ENCODE measurements at places on chromosomes 5 and 9.

GRCh38 chr5:174315471-174315870 is 270.0 kb downstream of the NSG2 start:
- no peak overlapping the region for H3K4me3 ChIP-seq
- no peak overlapping the region for H3K27ac ChIP-seq
- DNase-seq = no peak
- no peaks in the 10 kb centered on the region for H3K36me3 ChIP-seq
- peaks cover 25% of the 10 kb centered on the region for H3K27me3 ChIP-seq

- H3K36me3 ChIP-seq = 0 out of 2 replicates have a peak, but pooled peaks cover 2% of the 10 kb centered on the region
- no peaks in the 10 kb centered on the region for H3K27me3 ChIP-seq
- H3K27ac ChIP-seq = peak overlapping the region; percentile 96
- H3K4me1 ChIP-seq = peaks cover 39% of the 10 kb centered on the region
- H3K4me3 ChIP-seq = peak overlapping the region; percentile 98
These were observed 1.0 kb upstream of the FAM13B start for GRCh38 chr5:138033907-138034306.

- H3K27ac ChIP-seq = no peak overlapping the region
- H3K4me1 ChIP-seq = no peaks in the 10 kb centered on the region
- no peaks in the 10 kb centered on the region for H3K36me3 ChIP-seq
- no peak overlapping the region for H3K4me3 ChIP-seq
- H3K27me3 ChIP-seq = no peaks in the 10 kb centered on the region
These were observed 53.6 kb downstream of the S1PR3 start for GRCh38 chr9:89044881-89045280.

DNA sequence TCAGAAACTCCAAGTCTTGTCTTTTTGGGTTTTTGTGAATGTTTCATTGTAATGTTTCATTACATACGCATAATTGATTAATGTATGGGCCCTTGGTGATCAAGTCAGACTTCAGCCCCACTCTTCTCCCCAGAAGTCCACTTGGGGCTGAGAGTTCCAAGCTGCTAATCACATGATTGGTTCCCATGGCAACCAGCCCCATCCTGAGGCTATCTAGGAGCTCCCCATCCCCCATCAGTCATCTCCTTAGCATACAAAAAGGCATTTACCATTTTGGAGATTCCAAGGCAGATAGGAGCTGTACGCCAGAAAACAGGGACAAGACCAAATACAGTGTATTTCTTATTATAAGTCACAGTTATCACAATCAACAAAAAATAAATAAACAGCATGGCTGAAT is 22.9 kb upstream of the SYK start:
- H3K27ac ChIP-seq = no peak overlapping the region
- peaks cover 45% of the 10 kb centered on the region for H3K4me1 ChIP-seq
- no peaks in the 10 kb centered on the region for H3K27me3 ChIP-seq
- no peak overlapping the region for H3K4me3 ChIP-seq

DNA sequence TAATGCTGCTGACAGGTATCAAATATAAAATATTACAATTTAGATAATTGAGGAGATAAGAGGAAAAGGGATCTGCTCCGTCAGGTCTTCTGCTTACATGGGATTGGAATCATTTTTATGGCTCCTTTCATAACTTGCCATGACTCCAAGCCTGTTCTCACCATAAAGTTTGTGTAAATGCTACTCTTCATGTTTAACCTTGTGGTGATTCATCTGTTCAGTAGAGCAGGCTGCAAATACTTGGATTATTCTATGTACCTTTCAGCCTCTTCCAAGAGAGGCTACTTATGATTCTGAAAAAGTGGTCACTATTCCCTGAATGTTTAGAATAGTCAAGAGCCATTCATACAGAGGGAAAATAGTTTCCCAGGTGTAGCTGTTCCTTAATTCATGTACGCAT is 66.9 kb downstream of the SLC44A1 start:
- no peak overlapping the region for H3K4me3 ChIP-seq
- no peaks in the 10 kb centered on the region for H3K27me3 ChIP-seq
- no peaks in the 10 kb centered on the region for H3K36me3 ChIP-seq
- H3K27ac ChIP-seq = no peak overlapping the region
- peaks cover 32% of the 10 kb centered on the region for H3K4me1 ChIP-seq

DNA sequence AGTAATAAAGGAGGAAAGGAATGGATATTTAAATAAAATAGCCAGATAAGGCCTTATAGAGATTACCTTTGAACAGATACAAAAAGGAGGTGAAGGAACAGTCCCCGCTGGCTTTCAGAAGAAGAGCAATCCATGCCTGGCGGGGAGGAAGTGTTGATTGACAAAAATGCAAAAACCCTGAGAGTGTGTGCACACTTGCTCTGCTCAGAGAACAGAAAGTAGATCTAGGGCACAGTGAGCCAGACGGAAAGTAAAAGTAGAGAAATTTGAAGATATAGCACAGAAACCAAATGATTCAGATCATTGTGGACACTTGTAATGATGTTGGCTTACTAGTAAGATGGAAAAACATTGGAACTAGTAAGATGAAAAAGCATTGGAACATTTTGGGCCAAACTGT is 720.6 kb downstream of the PTPRD start:
- H3K4me3 ChIP-seq = no peak overlapping the region
- H3K4me1 ChIP-seq = peaks cover 6% of the 10 kb centered on the region
- no peaks in the 10 kb centered on the region for H3K27me3 ChIP-seq
- no peak overlapping the region for H3K27ac ChIP-seq

DNA sequence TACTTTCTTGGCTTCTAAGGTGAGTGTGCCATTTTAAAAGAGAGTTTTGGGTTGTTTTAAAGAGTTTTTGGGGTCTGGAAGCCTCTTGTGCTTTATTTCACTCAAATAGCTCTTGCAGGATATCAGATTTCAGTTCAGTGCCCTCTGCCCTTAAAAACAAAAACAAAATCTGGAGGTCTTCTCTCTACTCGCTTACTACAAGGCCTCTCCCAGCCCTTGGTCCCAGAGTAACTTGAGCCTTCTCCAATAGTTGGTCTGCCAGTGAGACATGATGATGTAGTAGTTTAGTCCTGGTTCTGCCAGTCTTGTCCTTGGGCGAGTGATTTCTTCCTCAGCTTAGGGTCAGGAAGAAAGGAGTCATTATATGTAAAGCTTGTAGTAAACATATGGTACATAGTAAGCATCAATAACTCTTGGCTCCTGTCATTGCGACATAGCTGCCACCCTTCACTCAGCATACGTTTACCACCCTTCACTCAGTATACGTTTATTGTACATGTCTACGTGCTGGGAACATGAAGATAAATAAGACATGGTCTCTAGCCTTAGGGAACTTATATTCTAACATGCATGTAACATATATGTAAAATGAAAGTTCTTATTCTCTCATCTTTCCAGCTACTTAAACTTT is 147.6 kb downstream of the MAN2A1 start:
- peaks cover 43% of the 10 kb centered on the region for H3K4me1 ChIP-seq
- no peaks in the 10 kb centered on the region for H3K27me3 ChIP-seq
- H3K4me3 ChIP-seq = no peak overlapping the region
- peak overlapping the region; percentile 58 for H3K27ac ChIP-seq
- H3K36me3 ChIP-seq = peaks cover 47% of the 10 kb centered on the region
- no peak for DNase-seq

DNA sequence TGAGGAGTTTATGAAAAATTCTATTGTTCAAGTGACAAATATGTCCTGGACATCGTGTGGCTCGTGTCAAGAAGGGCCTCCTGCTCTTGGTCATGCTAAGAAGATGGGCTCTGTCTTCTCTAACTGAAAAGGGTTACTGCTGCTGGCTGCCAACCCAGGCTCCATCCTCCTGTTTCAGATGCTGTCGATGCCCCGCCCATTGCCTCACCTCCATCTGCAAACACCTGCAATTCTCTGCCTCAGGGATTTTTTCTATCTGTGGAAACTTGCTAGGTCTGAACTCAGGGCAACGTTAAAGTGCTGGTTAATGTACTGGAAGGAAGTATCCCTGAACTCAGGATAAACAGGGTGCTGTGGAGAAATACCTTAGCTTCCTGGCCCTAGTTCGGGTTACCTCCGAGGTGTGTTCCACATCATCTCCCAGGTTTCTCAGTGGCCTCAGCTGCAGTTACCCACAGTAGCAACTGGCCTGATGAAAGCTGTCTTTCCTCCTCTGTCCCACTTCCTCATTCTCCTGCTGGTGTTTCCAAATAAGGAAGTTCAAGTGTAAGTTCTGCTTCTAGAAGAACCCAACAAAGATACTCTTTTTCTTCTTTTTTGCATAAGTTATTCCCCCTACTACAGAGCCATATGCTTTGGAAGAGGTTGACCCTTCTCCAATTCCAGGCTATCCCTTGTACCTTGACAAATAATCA is 151.7 kb upstream of the SMIM23 start:
- no peak for DNase-seq
- no peaks in the 10 kb centered on the region for H3K36me3 ChIP-seq
- H3K4me1 ChIP-seq = peaks cover 16% of the 10 kb centered on the region
- H3K27ac ChIP-seq = no peak overlapping the region

DNA sequence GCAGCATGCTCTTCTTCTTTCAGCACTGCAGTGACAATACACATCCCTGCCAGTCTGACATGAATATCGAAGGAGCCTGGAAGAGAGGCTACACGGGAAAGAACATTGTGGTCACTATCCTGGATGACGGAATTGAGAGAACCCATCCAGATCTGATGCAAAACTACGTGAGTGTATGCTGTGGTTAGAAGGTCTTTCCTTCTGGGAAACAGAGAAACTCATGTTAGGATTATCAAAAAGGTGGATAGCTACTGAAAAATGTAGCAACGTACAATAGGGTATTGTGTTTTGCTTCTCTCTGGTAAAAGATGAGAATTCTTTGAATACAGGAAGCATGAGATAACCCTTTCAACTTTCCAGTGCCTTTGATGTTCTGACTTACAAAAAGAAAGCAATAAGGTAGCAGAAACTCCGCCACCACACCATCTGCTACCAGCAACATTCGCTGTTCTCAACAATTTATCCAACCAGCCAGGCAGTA is 133.3 kb downstream of the PCSK5 start:
- H3K27ac ChIP-seq = peak overlapping the region; percentile 87
- no peaks in the 10 kb centered on the region for H3K27me3 ChIP-seq
- H3K4me3 ChIP-seq = no peak overlapping the region
- peaks cover 48% of the 10 kb centered on the region for H3K4me1 ChIP-seq
- no peak for DNase-seq

DNA sequence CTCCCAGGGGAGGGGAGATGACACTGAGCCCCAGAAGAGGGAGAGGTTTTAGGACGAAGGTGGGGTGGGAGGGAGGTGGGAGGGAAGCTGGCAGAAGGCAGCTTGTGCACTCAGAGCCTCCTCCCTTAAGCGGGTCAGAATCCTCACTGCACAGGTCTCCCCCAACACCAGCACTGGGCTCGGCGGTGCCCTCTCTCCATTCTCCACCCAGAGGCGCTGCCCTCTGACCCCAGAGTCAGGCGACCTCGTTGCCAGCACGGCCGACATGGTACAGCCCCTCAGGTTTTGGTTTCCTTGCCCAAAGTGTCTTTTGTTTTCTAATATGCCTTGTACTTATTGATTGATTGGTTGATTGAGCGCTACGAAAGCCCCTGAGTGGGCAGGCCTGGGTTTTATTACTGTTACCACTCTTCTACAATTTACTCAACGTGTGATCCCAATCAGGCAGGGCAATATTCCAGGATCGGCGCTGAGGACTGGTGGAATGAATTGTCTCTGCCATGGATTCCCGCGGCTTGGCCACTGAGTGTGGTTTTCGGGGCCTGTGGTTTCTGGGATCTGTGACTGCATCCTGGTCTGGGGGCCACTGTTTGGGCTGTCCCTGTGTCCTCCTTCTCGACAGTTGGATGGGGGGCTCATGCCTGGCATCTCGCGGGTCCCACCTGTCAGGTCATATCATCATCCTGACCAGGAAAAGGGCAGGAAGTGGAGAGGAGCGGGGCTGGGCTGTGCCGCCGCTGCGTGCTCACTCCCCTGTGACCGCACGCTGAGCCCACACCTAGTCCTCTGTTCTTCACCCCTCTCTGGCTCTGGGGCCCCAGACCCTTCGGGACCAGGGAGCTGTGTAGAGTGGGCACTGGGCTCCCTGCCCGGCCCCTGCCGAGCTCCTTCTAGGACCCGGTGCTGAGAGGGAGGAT is 9.6 kb upstream of the FCN2 start:
- H3K4me1 ChIP-seq = no peaks in the 10 kb centered on the region
- H3K36me3 ChIP-seq = no peaks in the 10 kb centered on the region
- H3K27ac ChIP-seq = no peak overlapping the region
- no peak overlapping the region for H3K4me3 ChIP-seq
- H3K27me3 ChIP-seq = no peaks in the 10 kb centered on the region
- no peak for DNase-seq

DNA sequence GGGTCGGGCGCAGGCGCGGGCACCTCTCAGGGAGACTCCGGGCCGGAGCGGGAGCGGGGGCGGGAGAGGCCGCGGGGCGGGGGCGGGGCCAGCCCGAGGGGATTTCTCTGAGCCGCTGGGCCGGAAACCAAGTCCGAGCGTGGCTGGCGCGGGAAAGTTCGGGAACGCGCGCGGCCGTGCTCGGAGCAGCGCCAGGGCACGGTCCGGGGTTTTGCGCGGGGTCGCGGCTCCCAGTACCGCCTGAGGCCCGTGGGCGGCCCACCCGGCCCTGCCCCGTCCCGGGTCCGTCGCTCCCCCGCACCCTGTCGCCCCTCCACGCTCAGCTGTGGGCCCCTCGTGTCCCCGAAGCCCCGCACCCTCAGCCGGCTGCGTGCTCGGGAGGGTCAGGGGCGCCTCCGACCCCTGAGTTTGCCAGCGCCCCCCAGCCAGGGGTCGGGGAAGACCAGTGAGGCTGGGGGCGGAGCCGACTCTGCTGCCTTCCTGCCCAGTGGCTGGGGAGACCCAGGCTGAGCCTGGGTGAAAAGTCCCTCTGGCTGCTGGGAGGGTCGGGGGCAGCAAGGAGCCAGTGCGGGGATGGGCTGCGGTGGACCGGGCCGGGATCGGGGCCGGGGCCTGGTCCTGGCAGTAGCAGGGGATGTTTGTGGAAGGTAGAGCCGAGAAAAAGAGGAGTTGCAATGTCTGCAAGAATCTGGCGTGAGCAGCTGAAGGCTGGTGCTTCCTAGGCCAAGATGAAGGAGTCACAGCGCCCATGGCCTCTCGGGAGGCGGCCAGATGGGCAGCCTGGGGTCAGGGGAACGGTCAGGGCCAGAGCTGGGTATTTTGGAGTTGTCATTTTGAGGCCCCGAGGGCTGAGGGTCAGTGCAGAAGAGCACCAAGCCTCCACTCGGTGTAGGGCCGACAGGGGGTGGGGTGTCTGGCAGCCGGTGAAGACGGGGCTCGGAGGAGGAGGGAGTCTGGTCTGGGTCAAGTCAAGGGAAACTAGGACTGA is 588 bp downstream of the TRAF2 start:
- DNase-seq = peak; percentile 70
- peak overlapping the region; percentile 75 for H3K4me3 ChIP-seq
- peak overlapping the region; percentile 60 for H3K27ac ChIP-seq
- peaks cover 9% of the 10 kb centered on the region for H3K4me1 ChIP-seq
- H3K27me3 ChIP-seq = no peaks in the 10 kb centered on the region

GRCh38 chr9:124038790-124039633 is 27.4 kb downstream of the LHX2 start:
- peaks cover 85% of the 10 kb centered on the region for H3K27me3 ChIP-seq
- H3K4me3 ChIP-seq = 0 out of 2 replicates have a peak overlapping the region, but pooled peaks have one; percentile 18
- H3K4me1 ChIP-seq = peaks cover 7% of the 10 kb centered on the region
- no peaks in the 10 kb centered on the region for H3K36me3 ChIP-seq
- H3K27ac ChIP-seq = no peak overlapping the region

DNA sequence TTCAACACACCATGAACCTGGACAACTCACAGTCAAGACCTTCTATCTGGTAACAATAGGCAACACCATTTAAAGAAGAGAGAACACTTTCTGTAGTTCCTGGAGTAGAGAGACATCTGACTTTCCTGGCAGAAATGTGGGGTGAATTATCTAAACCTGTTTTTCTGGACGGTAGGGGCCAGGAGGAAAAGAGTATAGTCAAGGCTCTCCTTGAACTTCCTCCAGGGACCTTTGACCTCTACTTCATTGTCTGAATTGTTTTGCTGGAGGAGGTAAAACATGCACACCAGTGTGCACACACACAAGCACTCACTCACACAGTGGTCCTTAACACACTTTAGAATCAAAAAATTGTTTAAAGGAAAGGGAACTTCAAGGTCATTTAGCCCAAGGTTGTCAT is 13.2 kb downstream of the S100Z start:
- H3K27me3 ChIP-seq = no peaks in the 10 kb centered on the region
- peak overlapping the region; percentile 29 for H3K27ac ChIP-seq
- H3K4me1 ChIP-seq = peaks cover 8% of the 10 kb centered on the region
- no peak overlapping the region for H3K4me3 ChIP-seq
